ENCODE measurements at places on chromosomes 7 and 10.

DNA sequence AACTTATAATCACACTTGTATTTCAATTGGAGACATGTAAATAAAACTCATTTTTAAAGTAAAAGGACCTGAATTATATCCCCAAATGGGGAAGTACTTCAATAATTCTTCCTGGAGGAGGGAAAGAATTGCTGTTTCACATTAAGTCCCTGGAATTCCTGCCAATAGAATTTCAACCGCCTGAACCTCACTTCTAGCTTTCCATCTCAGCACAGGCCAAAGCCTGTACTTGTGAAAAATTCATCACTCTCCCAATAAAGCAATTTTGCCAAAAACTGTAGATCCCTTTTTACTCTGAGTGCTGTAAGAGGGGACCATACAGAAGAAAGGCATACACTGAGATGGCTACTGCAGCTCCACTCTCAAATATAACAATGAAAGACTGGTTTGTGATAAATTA lies 54.8 kb downstream of the CADPS2 start:
- DNase-seq, result no peak

- no peak for DNase-seq
Measured at GRCh38 chr7:6409091-6409490, 38.7 kb downstream of the DAGLB start.

DNA sequence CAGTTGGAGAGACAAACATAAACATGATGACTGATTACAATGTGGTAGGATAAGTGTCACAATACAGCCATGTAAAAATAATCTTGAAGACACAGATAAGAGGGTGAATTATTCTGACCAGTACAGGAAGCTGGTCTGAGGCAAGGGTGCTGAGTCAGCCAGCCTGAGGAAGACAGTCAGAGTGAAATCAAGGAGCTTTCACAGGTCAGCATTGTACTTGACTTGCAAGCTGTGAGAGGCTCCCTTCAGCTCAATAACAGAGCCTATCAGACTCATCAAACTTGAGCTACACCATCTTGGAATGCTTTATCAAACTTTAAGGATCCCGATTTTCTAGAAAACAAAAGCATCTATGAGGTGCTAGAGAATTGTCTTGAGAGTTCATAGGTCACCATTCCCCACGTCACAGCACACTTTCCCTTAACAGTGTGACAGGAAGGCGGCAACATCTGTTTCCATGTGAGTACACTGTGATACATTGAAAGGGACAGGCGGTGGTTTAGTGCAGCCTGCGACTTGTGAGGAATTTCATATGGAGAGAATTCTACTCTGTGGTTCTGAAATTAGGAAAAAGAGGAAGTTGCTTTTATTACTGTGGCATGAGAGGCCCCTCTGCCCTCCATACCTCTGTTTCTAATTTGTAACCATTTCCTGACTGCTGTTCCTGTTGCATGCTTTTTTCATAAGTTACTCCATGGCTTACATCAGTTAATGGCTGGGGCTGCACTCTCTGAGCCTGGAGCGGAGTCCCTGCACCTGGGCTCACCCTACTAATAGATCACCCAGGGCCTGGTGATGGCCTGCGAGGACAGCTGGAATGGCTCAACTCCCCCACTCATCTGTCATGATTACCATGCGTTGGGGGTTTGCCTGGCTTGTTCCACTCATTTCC lies 417.1 kb downstream of the SUGCT start:
- DNase-seq, result no peak

DNA sequence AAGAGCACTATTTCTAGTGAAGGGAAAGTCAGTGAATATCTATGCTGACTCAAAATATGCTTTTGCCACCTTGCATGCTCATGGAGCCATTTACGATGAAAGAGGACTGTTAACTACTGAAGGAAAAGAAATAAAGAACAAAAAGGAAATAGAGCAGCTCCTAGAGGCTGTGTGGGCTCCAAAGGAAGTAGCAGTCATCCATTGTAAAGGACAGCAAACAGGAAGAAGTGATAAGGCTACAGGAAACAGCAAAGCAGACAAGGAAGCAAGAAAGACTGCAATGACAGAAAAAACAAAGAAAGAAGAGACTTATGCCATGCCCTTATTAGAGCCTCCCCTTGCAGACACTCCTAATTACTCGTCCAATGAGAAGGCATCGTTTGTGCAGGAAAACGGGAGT lies 12.0 kb upstream of the ZNF33B start:
- no peak for DNase-seq

DNA sequence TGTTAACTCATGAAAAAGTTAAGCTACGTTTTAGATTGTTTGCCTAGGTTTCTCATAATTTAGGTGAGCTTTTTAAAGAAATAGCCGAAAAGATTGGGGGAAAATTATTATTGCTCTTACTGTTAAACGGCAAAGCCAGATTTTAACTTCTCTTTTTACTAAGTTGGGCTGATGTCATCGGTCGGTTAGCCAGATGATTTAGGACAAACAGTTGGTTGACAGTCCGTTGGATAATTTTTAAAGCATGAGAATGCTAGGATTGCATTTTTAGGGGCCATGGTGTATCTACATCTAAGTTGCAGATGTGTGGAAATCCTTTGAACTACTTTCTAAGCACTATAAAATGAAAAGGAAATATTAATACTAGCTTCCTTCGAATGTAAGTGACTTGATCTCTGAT lies 280.9 kb upstream of the AKR1E2 start:
- DNase-seq, result no peak

- no peak for DNase-seq
Measured at GRCh38 chr10:66505003-66505657, 420.7 kb upstream of the LRRTM3 start.

GRCh38 chr7:91114232-91114631 lies 150.0 kb upstream of the FZD1 start:
- no peak for DNase-seq

DNA sequence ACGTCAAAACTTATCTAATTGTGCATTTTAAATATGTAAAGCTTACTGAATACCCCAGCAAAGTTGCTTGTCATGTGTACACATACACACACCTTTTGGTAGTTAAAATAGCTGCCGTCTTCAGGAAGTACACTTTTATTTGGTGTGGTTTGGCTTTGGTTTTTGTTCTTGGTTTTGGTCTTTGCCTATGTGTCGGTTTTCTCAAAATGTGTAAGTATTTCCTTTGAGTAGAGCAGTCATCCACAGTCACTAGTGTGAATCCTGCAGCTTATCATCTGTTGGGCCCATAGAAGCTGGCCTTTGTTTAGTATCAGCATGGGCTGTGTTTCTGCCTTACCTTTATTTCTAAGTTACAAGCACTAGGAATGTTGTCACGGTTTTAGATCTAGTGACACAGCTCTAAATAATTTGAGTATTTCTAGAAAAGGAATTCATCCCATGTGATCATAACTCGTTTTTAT lies 35.3 kb downstream of the NET1 start:
- no peak for DNase-seq

DNA sequence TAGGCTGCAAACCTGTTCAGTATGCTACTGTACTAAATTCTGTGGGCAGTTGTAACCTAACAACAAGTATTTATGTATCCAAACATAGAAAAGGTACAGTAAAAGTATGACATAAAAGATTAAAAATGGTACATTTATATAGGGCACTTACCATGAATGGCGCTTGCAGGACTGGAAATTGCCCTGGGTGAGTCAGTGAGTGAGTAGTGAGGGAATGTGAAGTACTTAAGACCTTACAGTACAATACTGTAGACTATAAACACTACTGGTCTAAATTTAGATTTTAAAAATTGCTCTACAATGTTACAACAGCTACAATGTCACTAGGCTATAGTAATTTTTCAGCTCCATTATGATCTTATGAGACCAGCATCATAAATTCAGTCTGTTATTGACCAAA lies 146.0 kb upstream of the GNAI1 start:
- DNase-seq, result no peak

DNA sequence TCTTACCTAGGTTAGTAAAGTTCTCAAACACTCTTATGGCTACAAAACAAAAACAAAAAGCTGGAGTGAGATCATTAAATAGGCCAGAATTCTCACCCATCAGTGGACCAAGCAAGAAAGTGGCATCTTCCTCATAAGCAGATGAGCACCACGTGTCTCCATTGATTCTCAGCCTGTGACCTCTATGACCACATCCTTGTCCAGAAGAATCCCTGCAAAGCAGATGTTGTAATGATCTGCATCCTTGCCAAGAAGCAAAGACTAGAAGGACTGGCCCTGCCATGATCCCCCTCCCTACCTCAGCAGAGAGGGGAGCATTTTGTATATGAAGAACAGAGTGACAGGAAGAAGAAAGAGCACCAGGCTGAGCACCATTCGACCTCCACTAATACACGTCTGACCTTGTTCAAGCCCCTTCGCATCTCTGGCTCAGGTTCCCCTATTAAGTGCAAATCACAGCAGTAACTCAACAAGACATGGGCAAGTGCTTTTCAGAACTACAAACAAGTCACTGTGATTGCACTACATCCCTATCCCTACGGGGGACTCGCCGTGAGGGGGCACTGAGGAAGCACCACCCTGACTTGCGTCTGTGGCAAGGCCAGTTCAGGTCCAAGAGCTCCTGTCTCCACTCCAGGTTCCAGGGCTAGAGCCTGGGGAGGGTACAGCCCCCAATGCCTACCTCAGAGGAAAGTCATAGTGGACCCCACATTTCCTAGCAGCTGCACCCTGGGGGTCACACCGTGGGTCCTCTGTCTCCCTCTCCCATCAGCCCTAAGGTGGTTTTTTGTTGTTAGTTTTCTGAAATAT lies 22.2 kb upstream of the RASSF4 start:
- DNase-seq, result no peak

DNA sequence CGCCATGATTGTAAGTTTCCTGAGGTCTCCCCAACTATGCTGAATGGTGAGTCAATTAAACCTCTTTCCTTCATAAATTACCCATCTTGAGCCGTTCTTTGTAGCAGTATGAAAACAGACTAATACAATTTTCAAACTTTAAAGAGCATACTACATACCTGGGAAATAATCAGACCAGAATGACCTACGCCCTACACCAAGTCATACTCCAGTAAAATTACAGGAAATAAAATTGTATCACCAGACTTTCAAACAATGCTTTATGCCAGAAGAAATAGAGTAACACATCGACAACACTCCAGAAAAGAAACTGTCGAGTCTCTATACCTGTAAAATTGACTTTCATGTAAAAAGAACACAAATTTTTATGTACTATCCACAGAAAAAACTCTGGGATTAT lies 18.7 kb downstream of the RSU1 start:
- no peak for DNase-seq

- no peak for DNase-seq
Measured at GRCh38 chr7:35024298-35024697, 13.0 kb downstream of the DPY19L1 start.

DNA sequence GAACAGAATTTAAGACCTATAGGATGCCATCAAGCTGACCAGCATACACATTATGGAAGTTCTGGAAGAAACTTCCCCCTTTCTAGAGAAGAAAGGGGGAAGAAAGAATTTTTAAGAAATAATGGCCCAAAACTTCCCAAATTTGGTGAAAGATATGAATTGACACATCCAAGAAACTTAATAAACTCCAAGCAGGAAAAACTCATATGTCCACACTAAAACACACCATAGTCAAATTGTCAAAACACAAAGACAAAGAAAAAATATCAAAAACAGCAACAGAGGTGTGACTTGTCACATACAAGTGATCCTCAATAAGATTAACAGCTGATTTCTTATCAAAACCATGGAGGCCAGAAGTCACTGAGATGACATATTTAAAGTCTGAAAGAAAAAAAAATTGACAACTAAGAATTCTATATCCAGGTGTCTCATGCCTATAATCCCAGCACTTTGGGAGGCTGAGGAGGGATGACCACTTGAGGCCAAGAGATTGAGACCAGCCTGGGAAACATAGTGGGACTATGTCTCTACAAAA lies 52.4 kb downstream of the CFAP70 start:
- DNase-seq, result no peak

GRCh38 chr10:35768731-35769130 lies 126.6 kb upstream of the FZD8 start:
- DNase-seq, result no peak
